Cerebellum (tissue), 4 donors: ENCODE measurements at places on chromosomes 11 and 22. TPM values are rescaled to one million over a fixed set of nuclear protein-coding genes. Genes with fewer than 3 reads are reported as not detected.

The C22orf31 gene
- total RNA-seq: not detected

The POU2AF3 gene
- 0.73 TPM for total RNA-seq

The C11orf42 gene
- total RNA-seq: not detected

The UBXN1 gene
- 35.4 TPM for total RNA-seq

The KCNQ1 gene
- 0.45 TPM for total RNA-seq

- DNase-seq: no peak
These were observed 33.3 kb upstream of the ZC3H12C start for GRCh38 chr11:110059706-110060463.

DNA sequence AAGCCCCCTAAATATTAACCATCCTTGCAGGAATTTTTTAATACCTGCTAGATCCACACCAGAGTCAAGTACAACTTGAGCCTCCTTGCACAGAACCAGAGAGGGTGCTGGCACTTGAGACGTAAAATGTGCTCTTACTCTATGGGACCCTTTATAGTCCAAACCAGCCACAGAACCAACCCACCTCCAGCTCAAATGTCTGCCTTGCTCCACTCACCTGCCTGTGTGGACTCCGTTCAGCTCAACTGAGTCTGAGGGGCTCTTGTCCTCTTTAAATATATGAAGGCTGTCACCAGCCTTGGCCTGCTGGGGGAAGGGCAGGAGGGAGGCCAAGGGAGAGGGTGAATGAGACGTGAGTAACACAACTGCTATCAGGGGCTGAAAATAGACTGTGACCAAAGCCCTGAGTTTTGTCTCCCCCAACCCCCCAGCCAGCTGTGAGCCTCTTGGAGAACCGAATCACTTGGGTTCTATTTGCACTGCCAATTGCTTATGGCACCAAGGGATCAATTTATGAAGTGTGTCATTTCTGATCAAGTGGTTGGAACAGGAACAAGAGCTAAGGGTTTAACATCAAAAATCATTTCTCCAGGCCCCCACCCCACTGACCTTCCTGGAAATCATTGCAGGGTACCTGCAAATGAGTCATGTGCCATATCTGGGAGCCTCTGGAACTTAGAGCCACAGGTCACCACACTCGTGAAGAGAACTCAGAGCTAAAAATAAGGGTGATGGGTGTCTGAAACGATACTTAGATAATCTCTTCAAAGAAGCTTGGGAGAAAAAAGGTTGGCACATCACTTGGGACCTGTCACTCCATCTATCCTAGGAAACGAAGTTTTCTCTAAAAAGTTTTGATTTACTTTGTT lies at the start of gene CSRP3:
TSS of gene CSRP3 (minus strand) at position 247 of the 869 bp plus-strand sequence. CDS start 9,535 bp downstream, outside the sequence.
- no peak for DNase-seq

DNA sequence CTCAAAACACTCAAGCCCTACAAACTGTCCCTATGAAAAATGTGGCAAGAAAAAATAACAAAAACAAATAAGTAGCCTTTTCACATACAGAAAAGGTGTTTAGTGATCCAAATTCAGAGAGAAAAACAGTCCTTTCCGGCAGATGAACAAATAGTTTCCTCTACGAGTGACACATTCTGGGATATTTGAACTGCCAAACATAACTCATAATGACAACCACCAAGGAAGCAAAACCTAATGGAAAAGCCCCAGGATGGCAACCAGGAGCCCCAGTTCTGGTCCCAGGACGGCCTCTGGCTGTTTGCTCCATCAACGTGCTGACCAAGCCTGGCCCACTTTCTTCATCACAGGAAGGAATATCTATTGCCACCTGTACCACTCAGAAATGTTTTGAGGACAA lies 6.0 kb downstream of the PACSIN2 start:
- no peak for DNase-seq

DNA sequence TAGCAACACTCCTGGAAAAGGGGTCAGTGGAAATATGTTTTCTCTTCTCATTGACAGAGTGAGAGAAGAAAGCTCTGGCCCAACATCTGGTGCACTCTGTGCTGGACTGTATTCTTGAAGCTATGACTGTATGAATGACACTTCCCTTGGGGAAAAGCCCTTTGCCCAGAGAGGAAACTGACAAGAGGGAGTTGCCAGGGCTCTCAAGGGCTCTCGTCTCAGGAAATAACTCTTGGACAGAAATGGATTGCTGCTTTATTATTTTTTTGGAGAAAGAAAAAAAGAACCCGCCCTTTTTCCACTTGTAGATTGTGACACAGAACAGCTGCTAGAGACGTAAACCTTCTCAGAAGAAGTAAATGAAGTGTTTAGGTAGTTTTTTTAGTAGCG lies 11.4 kb downstream of the ETS1 start:
- no peak for DNase-seq

DNA sequence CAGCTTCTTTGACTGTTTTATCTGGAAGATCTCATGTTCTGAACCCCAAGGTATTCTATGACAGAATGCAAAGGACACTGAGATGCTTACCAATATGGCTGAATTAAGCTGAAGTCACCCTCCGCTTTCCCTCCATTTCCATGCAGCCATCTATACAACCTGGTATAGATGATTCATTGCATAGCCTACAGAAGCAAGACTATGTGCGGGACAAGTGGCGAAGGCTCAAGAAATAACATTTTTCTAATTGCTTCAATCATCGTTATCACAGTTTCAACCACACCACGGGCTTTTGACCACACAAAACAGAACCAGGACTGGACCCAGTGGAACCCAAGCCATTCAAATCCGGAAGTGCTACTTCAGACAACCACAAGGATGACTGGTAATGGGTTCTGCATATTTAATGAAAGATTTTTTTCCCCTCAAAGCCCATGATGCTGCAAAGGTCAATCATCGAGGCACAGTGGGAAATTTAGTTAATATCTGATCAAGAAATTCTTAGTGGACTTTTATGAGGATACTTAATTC lies 61.9 kb downstream of the CD44 start:
- no peak for DNase-seq
